Large intestine (tissue), 12 donors: ENCODE measurements at places on chromosomes 5 and 9.
A peak's percentile ranks its signal among the peaks of the same experiment; 100 is the strongest.

DNA sequence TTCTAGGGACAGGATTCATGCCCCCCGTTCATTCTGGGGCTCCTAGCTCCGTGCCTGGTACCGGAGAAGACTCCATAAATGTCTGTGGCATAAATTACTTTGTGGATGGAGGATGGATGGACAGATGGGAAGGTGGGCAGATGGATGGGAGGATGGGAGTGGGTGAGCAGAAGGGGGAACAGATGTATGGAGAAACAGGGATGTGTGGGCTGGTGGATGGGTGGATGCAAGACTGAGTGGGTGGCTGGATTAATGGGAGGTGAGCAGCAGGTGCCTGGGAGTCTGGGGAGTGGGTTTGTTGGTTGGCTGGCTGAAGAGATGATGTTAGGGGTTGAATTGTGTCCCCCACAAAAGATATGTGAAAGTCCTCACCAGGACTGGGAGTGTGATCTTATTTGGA is 43.5 kb downstream of the SARDH start:
- no peak for DNase-seq

- no peak for DNase-seq
Observed at GRCh38 chr9:85172001-85172978, 502.8 kb downstream of the NTRK2 start.

GRCh38 chr9:133957328-133957727 is 34.8 kb downstream of the VAV2 start:
- no peak for DNase-seq

DNA sequence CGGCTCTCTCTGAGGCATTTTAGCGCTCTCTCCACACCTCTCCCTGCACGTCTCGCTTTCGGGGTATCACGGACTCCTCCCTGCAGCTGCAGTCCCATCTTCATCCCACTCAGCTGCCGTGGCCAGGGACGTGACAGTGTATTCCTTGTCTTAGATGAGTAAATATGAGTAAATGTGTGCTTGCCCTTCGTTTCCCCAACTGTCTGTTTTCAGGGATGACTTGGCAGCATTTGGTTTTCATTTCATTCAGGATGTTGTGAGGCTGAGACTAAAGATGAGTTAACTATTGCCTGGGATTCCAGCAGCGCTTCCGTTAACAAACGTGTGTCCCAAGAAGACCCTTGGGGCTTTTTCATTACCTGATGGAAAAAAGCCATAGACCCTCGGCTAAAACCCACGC is 29.5 kb downstream of the GDNF start:
- no peak for DNase-seq

DNA sequence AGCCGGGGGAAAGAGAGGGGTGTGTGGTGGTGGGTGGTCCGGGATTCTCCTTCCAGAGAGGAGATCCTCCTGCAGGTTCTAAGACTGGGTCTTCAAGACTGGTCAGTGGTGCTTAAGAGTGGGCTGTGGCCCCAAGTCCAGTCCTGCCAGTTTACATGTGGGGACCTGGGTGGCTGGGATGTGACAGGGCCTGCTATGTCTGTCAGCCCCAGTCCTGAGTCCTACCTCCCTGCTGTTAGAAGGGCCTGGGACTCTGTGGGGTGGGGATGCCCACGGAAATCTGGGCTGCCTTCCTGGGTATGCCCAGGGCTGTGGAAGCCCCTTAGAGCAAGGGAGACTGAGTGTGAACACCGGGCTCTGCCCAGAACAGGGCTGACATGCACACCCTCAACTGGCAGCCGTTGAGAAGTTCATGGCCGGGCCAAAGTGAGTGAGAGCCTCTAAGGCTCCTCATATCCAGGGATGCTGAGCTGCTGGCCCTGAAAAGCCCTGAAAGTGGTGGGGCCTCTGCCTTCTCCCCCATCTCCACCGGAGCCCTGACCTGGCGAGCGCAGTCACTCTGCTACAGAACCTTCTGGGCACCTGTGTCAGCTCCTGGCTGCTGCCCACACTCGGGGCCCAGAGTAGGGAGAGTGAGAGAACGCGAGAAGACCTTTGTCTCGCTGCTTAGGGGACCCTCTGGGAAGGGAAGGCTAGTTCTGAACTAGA is 1.7 kb downstream of the PHF2 start:
- no peak for DNase-seq

DNA sequence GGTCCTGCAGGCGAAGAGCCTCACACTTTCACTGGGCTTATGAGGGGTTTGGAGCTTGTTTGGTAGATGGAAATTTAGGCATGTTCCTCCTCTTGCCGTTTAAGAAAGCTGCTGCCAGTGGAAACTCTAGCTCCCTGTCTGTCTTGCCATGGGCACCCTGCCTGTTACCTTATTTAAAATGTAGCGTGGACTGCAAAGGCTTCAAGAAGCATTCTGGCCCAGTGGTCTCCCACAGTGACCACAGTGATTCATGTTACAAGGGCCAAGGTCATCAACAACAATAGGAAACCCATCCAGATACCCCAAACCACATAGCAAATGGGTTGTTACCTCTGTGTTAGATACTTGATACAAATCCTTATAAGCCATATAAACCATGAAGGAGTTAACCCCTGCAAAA is 96.6 kb downstream of the DPYSL3 start:
- no peak for DNase-seq

DNA sequence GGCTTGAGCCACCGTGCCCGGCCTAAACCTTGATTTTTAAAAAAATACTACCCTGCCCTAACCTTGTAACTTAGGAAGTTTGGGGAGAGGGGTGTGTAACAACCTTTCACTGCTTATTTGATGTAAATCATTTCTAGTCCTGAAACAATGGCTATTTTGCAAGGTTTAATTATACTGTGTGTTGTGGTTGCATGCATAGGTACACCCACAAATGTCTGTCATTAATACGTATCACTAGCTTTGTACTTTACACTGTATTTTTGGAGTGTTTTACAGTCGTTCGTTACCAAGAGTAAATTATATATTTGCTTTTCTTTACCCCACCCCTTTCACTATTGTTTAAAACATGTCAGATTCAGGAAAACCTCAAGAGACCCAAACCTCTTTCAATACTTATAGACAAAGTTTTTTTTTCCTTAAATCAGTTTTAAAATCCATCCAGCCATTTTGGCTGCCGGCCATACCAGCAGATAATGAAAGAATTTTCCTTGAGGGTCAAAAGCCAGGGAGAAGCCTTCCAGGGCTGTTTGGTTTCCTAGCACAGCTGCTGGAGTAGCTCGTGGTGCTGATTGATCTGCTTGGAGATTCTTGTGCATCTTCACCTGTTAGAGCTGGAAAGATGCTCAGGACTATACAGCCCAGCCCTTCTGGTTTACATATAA is 50.7 kb downstream of the DOCK8 start:
- no peak for DNase-seq

DNA sequence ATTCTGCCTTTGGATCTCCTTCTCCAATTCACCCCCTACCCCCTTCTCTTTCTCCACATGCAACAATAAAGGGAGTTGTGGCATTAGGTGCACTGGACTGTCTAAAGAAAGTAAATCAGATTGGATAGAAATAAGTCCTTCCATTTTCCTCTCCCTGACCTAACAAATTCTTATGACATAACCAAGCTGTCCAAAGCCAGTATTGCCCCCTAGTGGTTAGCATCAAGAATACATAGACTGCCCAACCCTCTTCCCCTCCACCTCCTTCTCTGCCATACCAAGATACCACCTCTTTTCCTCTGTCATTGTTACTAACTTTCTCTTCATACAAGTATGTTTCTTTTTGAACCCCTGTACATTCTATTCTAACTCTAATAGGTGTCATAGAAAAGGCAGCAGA is 45.7 kb downstream of the PPARGC1B start:
- DNase-seq: no peak

DNA sequence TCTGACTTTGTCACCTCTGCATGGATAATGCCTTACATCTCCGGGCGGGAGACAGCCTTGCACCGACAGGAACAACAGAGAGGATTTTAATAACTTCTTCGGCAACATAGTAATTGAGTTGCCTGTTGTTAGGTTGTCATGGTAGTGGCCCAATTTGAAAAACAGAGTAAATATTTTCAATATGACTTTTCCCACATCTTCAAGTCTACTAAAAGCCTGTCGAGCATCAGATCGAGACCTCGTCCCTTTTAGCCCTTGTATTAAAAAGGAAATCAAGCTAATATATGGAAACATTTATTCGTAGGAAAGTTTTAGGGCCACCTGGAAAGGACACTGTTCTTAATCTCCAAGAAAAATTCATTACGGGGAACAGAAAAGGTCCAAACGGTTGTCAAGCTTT is 70.8 kb upstream of the FCN2 start:
- DNase-seq: no peak

DNA sequence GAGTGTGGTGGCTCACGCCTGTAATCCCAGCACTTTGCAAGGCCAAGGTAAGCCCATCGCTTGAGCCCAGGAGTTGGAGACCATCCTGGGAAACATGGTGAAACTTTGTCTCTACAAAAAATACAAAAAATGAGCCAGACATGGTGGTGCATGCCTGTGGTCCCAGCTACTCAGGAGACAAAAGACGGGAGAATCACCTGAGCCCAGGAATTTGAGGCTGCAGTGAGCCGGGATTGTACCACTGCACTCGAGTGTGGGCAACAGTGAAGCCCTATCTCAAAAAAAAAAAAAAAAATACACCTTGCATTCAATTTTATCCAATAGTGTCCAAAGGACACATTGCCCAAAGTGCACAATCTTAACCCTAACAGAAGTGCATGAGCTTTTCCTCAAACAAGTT is 372.8 kb downstream of the CDH12 start:
- no peak for DNase-seq

- DNase-seq: no peak
Observed at GRCh38 chr9:136923881-136924280, 20.7 kb downstream of the FBXW5 start.

GRCh38 chr5:147949711-147950573 is 43.6 kb upstream of the C5orf46 start:
- peak; percentile 35 for DNase-seq

GRCh38 chr9:95000821-95001220 is 274.3 kb downstream of the AOPEP start:
- DNase-seq: no peak

DNA sequence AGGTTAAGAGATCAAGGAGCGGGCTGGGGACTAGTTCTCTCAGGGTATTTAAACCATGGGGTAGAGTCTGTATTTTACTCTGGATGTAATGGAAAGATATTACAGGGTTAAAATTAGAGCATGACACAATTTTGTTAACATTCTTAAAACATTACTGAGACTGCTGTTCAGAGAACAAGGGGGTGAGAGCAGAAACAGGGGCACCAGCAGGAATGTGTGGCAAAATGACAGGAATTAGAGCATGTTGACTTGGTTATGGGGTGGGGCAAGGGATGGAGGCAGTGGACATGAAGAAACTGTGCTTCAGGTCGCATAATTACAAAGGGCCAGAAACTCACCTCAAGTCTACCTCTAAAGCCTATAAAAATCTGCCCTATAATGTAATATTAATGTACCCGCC is 75.0 kb downstream of the TMEM232 start:
- DNase-seq: no peak

GRCh38 chr5:160635046-160635445 is 213.4 kb downstream of the PTTG1 start:
- DNase-seq: peak; percentile 80

DNA sequence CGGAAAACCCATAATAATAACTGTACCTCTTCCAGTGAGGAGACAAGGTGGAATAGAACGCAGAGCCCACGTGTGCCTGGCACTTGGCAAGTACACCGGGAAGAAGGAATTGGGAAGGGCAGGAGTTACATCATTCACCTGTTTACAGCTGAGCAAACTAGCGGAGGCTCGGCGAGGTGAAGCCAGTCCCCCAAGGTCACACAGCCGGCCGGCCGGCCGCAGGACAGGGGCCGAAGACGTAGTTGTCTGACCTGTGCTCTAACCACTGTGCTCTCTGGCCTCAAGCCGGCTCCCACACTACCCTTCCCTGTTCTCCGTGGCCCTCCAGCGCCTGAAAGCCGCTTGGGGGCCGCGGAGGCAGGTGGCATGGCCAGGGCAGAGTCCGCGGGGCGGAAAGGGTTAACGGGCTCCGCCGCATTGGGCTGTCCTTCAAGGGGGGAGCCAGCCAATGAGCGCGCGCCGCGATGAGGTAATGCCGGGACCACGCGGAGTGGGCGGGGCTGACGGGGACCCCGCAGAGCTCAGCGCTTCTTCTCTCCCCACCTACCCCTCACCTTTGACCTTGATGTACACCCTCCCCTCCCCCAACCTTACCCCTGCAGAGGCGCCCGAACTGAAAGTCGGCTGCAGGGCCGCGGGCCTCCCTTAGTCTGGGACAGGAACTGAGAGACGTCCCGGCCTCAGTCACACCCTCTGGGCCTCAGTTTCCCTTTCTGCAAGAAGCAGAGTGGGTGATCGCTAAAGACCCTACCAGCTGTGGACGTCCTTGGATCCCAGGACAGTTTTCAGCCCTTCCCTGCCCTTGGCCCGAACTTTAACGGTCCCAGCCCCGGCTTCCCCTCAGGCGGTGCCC is 125.1 kb downstream of the C9orf50 start:
- DNase-seq: peak; percentile 97

DNA sequence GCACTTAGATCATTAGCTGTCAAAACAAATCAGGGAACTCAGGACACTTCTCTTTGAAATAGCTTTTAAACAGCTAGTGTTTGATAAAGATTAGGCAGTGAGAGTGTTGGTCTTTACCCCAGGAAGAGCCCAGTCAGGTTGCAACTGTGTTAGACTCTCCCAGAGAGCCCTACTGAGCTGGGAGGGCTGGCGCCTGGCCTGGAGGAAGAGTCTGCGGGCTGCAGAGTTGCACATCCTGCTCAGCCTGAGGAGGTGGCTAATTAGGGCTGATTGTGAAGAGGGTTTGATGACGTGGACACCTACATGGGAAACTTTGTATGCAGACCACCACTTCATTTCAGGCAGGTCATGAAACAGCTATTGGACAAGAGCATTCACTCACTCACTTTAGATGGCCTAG is 112.0 kb downstream of the TMEM174 start:
- no peak for DNase-seq

DNA sequence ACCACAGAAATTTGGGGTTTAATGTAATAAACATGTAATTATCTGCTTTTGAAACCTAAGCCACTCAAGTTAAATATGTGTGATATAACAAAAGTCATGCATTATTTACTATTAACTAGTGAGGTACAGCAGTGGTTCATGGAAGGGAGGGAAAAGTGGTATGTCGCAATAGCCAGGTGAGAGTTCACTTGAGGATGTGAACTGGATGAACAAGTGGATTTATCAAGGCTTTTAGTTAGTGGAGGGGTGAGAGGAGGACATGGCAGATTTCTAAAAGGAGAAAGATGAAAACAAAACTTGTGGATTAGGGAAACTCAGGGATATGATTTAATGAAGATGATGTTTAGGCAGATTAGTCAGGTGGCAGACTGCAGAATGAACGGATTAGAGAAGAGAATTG is 141.3 kb upstream of the NFIB start:
- DNase-seq: no peak

- peak; percentile 74 for DNase-seq
Observed at GRCh38 chr5:79107020-79107796, 4.4 kb upstream of the BHMT start.

GRCh38 chr5:143056792-143057579 is 286.8 kb downstream of the ARHGAP26 start:
- no peak for DNase-seq
